Caudate nucleus (tissue), 63 donors: ENCODE measurements at places on chromosomes 3 and 15.

DNA sequence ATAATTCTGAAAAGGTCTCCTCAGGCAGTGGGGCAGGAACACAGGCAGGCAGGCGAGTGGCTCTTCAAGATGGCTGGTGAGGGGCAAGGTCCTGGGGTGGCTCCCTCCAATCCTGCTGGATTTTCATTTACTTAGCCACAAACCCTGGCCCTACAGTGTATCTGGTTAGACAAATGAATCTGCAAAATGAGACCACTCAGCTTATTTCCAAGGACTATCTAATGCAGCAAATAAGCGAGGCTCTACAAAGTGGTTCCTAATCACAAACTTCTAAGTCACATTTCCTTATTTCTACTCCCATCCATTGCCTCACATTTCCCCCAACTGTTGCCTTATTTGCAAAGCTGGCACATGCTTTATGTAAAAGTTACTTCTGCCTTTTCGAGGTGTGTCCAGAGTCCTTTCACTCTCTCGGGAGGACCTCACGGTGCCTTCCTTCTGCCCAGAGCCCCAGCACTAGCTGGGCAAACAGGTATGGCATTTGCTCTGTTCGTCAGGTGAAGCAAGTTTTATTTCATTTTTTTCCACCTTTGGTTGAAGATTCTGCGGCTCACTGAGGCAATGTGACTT lies 40.5 kb downstream of the CCDC12 start:
- DNase-seq, result no peak

GRCh38 chr3:186060222-186060621 lies 48.7 kb downstream of the ETV5 start:
- DNase-seq, result no peak

- no peak for DNase-seq
These were observed 132.9 kb downstream of the RYR3 start for GRCh38 chr15:33443708-33444107.

- no peak for DNase-seq
These were observed 11.7 kb downstream of the BAHD1 start for GRCh38 chr15:40452296-40453090.

DNA sequence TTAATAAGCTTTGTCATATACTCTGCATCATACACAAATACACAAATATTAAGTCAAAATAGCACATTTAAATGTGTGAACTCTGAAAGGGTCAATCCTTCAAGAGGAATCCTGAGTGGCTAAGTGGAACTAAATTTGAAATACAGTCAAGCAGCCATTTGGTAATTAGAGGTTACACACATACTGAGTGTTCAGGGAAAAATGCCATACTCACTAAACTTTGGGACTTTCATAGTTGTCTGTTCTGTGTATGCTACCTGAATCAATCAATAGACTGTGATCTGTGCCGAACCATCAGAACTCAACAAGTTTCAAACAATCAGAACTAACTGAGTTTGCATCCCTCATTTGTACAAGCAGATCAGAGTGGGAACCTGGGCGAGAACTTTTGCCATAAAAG lies 15.3 kb downstream of the ANKRD28 start:
- no peak for DNase-seq

- DNase-seq, result no peak
These were observed 2.2 kb upstream of the SLC12A8 start for GRCh38 chr3:125214738-125215137.

DNA sequence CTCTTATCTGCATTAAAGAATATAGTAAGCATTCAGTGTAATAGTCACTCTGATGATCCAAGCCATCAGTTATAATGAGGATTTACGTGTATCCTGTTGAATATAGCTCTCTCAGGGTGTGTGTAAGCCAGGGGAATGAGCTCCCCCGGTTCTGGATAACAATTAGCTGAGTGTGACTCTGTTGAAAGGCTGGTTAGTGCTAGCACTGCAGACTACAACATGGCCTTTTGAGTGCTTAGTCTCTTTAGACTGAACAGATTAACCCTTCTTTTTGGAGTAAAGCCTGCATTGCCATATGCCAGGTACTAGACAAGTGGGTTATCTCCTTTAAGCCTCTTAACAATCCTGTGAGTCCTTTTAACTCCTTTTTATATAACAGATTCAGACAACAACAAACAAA lies 119.5 kb downstream of the TMEM108 start:
- no peak for DNase-seq

DNA sequence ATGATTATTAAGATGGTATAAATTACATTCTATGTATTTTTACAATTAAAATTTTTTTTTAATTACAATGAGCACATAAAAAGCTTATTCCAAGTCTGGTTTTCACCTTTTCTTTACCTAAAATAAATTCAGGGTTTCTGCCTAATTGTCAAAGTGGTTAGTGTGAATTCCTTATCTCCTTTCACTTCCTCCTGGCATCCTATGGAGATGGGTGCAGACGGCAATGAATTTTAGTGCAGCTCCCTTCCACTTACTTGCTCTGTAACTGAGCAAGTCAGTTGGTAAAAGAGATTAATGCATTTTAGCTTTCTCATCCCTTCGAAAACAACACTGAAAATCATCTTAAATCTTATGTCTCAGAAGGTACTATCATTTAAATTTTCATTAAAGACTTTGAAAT lies 13.1 kb downstream of the HDGFL3 start:
- no peak for DNase-seq

DNA sequence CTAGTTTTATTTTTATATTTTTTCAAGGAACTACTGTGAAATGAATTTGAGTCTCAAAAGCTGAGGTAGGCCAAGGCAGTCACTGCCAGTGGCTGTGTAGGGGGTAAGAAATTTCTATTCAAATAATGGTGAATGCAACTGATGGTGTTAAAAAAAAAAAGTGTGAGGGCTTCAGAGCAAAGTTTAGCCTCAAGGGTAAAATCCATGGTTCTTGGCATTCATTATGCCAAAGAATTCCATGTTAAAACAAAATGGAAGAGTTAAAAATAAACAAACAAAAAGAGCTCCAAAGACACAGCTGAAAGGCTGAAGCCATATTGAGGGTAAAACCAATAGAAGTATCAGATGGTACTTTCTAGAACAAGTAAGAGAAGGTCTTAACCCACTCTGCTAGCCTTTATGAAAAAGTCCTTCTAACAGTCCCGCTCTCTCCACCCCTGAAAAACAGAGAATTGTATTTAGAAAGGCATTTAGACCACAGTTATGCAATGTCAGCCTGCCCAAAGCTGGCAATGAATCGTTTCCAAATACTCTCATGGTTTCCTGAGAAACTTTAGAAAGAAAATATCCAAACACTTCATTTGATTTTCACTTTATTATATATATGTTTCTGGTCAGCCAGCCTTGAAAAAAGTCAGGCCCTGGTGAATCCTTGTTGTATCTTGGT lies 158.4 kb upstream of the GMNC start:
- DNase-seq, result no peak

- DNase-seq, result no peak
These were observed 150.7 kb upstream of the MEF2A start for GRCh38 chr15:99414755-99415731.

DNA sequence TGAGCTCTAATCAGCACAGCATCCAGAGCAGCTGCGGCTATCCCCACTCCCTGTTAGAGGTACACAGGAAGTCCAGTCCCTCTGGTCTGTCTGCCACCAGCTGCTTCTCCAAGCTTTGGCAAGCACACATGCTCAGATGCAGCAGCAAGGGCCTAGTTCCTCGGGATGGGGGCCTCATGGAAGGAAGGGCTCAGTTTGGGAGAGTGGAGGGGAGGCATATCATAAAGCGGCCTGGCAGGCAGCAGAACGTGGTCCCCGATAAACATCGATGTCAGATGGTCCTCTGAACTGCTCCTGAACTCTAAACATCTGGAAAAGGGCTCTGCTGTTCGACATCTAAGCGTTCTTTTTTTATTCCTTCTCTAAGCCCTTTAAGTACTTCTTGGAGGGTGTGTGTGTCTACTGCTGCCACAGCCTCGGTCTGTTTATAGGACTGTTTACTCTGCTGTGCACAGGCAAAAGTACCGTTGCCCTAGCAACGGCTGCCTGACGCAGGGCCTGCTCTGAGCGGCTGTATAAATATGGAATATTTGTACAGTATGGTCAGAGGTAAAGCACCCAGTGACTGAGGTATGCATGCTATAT lies 74.6 kb downstream of the PRICKLE2 start:
- DNase-seq, result no peak

DNA sequence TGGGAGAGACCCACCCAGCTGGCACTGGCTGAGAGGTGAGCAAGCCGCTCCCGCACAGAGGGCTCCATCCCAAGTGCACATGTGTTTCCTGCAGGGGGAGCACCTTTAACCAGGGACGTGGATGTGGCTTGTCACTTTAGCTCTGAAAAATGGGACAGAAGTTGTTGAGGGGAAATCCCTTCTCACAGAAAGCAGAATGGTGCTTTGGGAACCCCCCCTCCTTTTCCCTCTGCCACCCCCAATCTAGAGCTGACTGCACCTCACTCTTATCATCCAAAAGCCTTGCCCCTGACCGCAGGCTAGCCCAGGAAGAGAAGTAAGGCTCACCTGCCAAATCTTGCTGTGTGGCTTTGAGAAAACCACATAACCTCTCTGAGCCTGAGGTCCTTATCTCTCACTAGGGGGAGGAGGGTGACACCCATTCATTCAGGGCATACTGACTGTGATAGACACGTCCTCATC lies 77.9 kb downstream of the RPN1 start:
- DNase-seq, result no peak

- no peak for DNase-seq
These were observed at the start of gene HCLS1 for GRCh38 chr3:121660356-121661171. Gene HCLS1, minus strand, starts transcription at chr3:121660903. Its CDS starts 2,556 bp downstream, at chr3:121658347.

DNA sequence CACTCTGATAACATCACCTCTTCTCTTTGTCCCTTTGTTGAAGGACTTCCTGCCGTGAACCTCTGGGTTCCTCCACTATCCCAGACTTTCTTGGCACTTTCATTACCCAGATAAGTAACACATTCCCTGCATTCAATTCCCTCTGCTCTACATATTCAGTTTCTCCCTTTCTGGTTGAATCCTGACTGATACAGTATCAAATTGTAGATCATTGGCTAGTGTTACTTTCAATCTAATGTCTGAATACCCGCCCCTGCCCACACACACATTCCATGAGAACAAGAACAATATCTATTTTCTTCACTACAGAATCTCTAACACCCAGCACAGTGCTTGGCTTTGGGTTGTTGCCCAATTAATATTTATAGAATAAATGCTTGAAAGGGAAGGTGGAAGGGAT lies 163.5 kb downstream of the ABHD5 start:
- no peak for DNase-seq

DNA sequence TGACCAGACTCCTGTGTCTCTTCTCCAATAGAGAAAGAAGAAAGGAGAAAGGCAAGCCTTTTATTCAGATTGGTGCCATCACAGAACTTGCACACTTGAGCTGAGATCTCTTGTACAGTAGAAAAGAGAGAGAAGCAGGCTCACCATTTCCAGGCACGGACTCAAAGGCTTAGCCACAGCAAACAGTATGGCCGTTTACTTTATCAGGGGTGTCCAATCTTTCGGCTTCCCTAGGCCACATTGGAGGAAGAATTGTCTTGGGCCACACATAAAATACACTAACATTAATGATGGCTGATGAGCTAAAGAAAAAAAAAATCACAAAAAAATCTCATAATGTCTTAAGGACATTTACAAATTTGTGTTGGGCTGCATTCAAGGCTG lies 5.0 kb downstream of the IFT80 start:
- no peak for DNase-seq

GRCh38 chr3:79085171-79085570 lies 682.6 kb downstream of the ROBO1 start:
- DNase-seq, result no peak

DNA sequence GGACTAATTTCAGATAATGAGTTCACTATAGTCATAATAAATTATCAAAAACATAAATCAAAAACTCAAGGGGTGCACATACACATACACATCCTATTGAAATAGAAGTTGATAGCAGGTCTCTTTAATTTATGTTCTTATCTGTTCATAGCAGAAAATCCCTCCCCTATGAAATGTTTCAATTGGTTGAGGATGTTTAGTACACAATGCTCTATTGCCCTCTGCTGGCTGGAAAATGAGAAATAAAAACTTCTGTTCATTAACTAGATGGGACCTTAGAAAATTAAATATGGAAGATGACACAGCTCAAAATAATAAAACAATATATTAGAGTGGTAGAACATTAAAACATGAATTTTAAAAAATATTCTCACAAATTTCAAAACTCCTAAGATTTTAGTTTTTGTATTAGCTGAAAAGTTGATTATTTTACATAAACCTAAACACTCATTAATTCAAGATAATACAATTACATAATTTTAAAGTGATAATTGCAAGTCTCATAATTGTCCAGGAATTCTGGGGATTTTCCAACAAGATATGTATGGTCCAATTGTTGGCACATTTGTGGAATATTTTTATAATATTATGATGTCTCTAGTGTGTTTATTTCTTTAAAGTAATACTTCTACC lies 735.0 kb downstream of the ROBO1 start:
- DNase-seq, result no peak

GRCh38 chr3:141644931-141645330 lies 93.2 kb upstream of the RNF7 start:
- no peak for DNase-seq

- no peak for DNase-seq
These were observed 17.8 kb upstream of the CP start for GRCh38 chr3:149239357-149239936.

DNA sequence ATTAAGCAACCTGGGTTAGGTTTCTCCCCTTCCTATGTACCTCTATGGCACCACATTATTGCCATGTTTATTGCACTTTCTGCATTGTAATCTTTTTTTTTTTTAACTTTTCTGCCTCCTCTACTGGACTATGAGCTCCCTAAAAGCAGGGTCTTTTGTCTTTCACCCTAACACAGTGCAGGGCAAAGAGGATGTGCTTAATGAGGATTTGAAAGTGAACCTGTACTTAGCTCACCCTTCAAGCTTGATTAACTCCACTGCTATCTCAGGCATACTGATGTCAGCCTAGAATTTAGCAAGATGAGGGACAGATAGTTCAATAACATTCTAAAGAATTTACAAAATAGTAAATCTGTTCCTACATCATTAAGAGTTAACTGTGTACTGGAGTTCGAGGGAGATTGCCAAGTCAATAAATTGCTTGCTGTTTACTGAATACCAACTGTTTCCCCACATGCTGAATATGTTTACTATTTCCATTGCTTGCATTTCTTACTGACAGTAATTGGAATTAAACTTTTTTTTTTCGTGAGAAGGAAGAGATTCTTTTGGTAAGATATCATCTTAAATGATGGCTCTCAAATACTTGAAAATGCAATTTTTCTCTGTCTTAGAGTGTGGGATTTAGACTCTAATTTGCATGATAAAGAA lies 15.7 kb upstream of the PPARG start:
- no peak for DNase-seq

GRCh38 chr15:65953622-65954021 lies 84.3 kb downstream of the RAB11A start:
- DNase-seq, result no peak

GRCh38 chr15:41862515-41863116 lies 24.0 kb downstream of the PLA2G4B start:
- DNase-seq, result no peak
